ENCODE measurements at places on chromosomes 5 and 9.

GRCh38 chr9:136793086-136793946 lies 2.2 kb downstream of the TMEM141 start:
- DNase-seq = no peak

GRCh38 chr9:20568400-20568799 lies 53.9 kb downstream of the MLLT3 start:
- DNase-seq = no peak

GRCh38 chr9:14140096-14140697 lies 173.7 kb downstream of the NFIB start:
- DNase-seq = no peak

GRCh38 chr9:137626464-137626863 lies 7.7 kb downstream of the EHMT1 start:
- DNase-seq = no peak
